NAMALWA (cell line): ENCODE measurements at places on chromosomes 6 and 20.

- DNase-seq: no peak
Measured at GRCh38 chr20:9195031-9195430, 126.1 kb downstream of the PLCB4 start.

DNA sequence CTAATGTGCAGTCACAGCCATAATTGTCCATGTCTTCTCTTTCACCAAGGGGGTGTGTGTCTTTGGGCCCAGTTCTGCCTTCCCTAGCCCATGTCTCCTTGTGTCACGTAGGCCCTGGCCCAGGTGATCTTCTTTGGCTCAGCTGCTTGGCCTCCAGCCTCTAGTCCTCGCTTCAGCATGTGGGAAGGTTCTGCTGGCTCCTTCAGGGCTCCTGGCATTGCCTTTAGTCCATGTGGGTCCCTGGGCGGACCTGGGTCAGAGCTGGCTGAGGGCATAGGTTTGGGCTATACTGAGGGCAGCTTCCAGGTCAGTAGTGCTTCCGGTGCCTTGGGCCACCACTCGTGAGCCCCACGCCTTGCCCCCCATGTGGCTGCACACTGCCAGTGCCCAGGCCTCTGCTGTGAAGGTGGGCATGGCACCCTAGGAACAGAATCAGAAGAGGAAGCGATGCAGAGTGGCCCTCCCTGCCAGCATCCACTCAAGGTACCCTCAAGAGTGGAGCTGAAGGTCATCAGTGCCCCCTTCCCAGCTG, 12.8 kb downstream of the AARS2 start:
- no peak for DNase-seq

DNA sequence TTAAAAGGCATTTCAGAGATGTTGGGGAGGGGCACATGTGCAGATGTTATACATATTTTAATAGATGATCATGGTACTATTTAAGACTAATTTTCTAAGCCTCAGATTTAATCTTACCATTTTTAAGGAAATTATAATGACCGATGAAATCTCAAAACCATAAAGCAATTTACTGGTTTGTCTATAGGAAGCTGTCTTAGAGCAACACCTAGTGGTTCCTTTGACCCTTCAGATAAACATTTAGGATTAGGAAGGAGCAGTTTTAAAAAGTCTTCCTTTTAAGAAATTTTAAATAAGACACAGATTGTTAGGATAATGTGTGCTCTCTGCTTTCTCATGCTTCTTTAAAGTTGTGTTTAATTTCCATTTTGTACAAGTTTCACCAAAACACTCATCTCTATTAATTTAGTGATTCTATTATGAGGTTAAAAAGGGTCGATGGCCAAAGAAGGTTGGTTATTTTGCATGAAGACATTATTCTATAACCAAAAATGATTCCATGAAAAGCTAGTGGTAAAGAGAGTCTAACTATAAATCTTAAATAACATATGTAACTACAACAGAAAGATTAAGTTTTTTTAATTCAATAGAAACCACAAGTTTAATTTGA, 376.4 kb downstream of the HACE1 start:
- peak; percentile 30 for DNase-seq

- no peak for DNase-seq
Measured at GRCh38 chr6:31609519-31610406, 5.3 kb upstream of the AIF1 start.

DNA sequence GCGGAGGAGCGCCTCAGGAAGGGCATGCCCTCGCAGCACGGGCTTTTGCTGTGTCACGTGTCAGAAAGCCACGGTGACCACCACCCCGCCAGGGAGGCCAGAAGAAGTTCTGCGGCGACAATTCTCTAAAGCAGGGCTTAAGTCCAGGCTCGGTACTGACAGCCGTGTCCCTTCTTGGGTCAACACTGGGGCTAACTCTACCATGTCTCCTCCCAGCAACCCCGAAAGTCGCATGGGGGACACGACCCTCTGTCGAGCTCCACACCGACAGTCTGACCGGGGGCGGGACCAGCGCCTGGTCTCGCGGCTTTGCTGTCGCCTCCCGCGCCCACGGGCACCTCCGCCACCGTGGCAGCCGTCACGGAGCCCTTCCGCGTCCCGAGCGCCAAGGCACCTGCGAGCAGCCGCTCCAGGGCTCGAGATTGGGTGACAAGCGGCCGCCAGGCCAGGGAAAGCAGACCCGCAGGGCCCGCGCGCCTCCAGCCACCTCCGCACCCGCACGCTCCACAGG, 534 bp downstream of the NANP start:
- no peak for DNase-seq

DNA sequence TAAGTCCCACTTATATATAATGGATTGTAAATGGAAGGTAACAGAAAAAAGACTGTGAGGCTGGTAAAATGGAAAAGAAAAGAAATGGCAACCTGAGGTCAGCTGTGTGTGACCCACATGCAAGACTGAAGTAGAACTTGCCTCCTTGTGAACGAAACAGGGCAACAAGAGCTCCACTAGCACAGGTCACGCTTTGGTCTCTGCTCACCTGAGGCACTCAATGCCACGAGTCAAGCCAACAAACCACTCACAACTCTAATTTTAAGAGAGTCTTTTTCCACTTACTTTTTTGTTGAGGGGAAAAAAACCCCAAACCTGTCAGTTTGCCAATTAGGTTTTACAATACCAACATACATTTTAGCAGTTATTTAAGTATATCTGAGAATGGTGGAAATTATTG, 65.2 kb downstream of the PDE10A start:
- DNase-seq: no peak

DNA sequence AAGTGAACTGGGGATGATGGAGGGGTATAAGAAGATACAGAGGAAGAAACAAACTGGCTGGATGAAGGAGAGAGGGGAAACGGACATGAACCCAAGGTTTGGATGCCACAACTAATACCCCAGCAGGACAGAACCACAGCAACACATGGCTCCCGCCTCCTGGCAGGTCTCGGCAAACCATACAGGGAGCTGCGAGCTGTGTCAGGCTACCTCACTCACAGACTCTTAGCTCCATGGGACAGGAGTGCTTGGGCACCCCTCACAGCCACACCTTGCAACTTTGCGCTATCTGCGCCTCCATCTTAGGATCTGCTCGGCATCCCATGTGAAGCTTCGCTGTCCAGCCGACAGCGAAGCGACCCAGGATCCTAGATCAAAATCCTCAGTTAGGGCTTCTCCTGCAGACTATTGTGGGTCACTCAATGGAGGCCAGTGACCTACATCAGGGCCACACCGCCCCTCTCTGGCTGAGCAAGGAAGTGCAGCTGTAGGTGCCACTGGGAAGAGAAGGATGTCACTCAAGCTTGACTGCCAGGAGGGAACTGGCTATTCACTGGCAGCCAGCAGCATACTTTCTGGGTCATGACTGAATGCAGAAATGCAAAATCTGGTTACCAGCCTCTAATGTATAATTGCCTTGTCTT, 174.4 kb upstream of the RIN2 start:
- peak; percentile 61 for DNase-seq

DNA sequence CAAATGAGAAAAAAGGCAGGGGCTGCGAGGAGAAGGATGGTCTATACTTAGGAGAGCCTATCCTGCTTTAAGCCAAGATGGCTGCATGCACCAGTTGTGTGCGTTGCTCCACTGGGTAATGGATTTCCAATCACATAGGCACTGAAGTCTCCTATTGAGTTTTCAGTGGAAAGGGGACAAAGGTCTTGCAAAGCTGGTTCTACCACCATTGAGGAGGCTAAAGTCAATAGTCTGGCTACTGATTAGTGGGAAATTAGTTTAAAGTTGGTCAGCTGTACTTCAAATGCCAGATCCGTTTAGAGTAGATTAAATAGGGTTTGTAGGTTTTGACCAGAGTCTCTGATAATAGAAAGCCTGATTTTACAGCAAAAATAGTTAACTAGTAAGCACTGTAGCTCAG, 104.9 kb downstream of the SESN1 start:
- DNase-seq: no peak

DNA sequence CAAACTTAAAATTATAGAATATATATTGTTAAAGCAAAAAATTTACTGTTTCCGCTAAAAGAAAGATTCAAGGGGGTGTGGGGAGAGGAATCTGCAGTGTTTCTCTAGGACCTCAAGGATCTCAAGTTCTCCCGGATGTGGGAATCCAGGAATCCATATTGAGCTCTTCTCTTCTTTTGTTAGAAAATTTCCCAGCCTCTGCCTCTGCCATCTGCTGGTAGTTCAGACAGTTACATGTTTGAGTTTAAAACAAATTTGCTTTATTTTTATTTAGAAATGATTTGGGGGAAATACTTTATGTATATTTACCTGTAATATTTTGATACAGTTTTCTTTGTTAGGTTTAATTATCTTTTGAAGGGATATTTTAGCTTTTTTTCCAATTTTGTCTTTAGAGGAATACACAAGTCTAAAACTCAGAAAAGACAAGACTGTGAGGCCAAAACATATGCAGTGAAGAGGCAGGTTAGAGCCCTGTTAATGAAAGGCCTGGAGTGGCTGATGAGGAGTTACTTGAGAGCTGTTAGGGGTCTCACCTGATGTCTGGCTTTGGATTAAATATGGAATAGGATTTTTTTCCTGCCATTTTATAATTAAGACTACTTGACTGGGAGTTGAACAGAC, 268.8 kb downstream of the ARID1B start:
- DNase-seq: peak; percentile 31

DNA sequence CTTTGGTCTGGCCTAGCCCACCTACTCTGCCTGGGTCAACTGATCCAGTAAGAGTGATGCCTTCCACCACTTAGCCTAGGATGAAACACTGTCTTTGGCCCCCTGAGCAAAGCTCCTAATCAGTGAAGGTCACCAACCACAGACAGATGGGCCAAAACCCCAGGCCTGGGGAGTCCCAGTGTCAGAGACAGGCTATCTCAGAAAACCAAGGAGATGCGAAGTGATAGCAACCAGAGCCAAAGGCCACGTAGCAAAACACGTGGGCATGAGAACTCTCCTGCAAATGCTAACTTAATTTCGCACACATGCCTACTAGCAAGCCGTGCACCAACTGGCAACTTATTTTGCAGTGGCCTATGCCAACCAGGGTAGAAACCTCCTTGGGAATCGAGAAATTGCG, 29.1 kb downstream of the AGPAT4 start:
- no peak for DNase-seq

DNA sequence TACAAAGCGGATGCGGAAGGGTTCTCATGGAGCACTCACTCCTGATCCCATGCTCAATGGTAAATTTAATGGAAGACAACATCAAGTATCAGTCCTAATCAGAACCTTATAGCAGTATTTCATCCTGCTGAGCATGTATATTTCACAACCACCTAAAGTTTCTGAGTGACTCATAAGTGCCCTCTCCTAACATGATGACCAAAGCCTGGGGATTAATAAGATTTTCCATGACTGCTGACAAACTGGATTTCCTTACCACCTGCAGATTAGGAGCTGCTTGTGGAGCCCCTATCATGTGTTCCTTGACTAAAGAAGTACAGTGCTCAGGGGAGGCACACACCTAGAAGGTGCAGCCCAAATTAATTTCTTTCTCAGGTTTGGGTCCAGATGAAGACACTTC, 112.8 kb downstream of the INSM1 start:
- DNase-seq: no peak

GRCh38 chr6:1659816-1660215, 50.1 kb downstream of the FOXC1 start:
- no peak for DNase-seq

DNA sequence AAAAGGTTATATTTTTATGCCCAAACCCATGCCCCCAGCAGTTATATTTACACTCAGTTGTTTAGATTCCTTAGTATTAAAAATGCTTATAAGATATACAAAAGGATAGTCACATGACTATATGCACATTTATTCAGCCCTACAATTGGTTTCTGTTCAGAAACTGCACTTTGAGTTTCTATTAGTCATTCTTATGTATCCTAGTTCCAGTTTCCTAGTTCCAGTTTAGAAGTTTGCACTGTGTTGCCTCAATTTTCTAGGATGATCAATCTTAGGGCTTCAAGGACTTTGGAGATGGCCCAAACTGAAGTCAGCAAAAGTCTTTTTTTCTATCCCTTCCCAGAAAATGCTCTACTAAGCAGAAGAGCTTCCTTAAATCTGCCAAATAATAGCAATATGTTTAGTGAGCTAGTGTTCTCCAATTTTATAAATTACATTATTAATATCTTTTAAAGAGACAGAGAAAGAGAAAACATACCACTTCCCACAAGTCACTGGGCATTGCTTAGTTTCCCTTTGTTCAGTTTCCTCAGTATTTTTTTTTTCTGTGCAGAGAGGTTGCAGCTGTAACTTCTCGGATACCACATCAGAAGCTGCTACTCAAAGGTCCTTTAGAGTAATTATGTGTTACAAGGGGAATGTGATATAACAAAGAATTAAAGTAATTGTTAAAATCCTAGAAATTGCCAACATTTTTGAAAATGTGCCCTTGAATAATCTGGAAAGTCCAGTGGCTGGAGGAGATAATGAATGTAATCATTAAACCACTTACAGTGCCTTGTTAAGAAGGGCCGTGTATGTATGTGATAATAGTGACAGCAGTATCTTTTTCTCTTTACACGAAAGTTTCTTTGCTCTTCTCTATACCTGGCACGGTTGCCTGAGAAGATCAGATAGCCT, 138.8 kb downstream of the KHDRBS2 start:
- no peak for DNase-seq

GRCh38 chr6:151409260-151409659, 17.9 kb upstream of the ZBTB2 start:
- DNase-seq: no peak

- DNase-seq: no peak
Measured at GRCh38 chr20:35007413-35007812, 51.7 kb downstream of the MYH7B start.

- no peak for DNase-seq
Measured at GRCh38 chr20:51553897-51554486, 11.5 kb upstream of the NFATC2 start.

- no peak for DNase-seq
Measured at GRCh38 chr20:46816886-46817638, 77.6 kb upstream of the EYA2 start.

DNA sequence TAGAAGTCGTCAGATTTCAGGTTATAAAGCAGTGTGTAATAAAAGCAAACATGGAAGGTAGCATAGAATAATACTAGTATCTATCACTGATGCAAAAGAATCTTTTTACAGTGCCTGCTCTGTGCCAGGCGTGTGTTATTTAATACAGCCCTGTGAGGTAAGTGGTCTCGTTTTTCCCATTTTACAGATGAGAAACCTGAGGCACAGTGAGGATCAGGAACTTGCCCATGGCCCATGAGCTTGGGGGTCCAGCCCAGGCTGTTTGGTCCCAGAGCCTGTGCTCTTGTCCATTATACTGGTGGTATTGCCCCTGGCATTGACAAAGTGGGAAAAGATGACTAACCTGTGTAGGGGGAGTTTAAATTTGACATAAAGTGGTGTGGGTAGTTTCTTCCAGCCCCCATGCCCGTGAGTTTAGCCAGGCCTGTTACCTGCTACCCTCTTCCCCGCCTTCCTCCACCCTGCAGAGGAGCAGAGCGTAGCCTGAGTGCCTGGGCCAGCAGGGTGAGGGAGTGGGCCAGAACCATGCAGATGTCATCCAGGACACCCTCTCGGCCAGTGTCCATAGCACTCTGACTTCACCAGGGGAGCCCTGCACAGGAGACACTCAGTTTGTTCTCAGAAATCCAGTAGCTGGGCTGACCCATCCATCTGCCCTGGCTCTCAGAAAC, 16.6 kb downstream of the WRNIP1 start:
- no peak for DNase-seq

GRCh38 chr6:70118670-70119069, 184.2 kb downstream of the COL9A1 start:
- DNase-seq: no peak
